ENCODE measurements at places on chromosomes 2 and 18.

GRCh38 chr18:34909637-34910364 lies 131.4 kb upstream of the MAPRE2 start:
- DNase-seq = no peak

DNA sequence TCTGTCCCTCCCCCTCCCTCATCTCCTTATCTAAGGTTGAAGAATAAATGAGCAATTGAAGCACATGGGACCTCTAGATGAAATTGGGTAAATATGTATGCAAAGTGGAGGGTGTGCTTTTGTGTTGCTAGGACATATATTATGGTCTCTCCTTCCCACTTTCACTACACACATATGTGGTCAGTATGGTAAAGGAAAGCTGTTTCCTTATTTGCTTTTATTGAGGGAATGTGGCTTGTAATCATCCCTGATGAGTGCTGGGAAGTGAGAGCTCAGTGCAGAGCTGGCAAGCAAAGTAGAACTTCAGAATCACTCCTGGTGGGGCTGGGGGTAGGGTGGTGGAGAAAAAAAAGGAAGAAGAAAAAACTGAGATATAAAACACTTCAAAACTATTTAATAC lies 189.9 kb upstream of the ATP5MC3 start:
- DNase-seq = no peak

- no peak for DNase-seq
Measured at GRCh38 chr2:64632835-64633819, 20.6 kb downstream of the SERTAD2 start.

DNA sequence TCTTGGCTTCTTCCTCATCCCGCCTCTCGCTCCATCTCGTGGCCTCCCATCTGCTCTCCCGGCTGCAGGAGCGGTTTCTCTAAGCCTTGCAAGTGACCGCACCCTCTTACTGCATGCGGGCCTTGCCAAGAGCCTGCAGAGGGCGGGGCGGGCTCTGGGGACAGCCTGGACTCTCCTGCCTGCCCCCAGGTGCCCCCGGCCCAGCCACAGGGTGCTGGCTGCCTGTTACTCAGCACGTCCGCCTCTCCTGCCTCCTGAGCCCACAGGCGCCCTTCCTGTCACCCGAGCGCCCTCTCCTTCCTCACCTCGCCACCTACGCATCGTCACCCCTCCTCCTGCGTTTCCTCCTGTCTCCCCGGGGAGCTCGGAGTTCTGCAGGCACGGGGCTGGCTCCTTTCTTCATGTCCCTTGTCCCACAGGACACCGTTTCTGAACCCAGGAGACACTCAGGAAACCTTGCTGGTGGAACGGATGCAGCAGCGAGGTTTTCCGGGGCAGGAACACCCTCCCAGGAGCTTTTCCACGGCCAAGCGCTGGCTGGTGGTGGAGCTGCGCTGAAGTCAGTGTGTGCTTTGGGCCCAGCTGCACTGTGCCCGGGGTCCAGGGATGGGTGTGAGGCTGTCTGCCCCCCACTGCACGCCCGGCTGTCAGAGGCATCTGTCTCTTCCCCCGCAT lies 28.5 kb downstream of the HPCAL1 start:
- DNase-seq = no peak

DNA sequence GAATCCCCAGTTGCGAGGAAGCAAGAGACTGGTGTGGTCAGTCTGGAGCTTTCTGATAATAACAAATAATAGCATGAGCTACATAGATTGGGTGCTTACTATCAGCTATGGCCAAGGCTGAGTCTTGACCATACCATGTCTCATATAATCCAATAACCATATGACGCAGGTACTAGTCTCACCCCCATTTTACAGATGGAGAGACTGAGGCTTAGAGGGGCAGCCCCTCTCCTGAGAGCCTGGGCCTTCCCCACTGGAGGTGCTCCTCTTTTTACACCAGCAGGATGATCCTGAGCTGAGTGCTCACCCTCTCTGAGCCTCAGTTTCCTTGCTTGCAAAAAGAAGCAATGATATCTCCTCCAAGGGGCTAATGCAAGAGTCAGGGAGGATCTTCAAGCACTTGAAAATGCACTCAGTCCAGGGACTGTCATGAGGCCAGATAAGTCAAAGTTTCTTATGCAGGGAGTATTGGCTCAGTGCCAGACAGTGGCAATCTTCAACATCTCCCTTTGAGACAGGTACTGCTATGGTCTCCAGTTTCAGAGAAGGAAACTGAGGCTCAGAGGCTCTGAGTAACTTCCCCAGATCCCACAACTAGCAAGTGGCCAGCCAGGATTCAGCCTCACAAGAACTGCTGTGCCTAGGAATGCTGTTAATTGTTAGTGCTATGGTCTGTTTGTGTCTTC lies 149.7 kb downstream of the TFCP2L1 start:
- DNase-seq = no peak

GRCh38 chr2:42513252-42513918 lies 19.6 kb upstream of the KCNG3 start:
- no peak for DNase-seq

DNA sequence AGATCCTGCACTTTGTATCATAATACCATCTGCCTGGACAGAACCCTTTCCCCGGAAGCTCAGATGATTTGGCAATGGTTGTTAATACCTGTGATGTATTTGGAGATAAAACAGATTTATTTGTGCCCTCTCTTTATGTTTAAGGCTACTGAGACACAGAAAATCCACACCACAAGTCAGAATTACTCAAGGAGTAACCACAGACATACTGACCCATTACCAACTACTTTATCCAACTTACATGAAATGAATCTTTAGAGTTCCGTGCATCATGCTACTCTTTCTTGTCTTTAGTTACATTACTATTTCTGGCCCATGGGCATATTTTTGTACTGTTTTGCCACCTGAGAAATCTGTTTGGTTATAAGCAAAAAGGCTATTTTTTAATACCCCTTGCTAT lies 384.0 kb downstream of the STK39 start:
- DNase-seq = no peak

GRCh38 chr2:129187343-129187742 lies 792.1 kb upstream of the RAB6C start:
- DNase-seq = no peak

DNA sequence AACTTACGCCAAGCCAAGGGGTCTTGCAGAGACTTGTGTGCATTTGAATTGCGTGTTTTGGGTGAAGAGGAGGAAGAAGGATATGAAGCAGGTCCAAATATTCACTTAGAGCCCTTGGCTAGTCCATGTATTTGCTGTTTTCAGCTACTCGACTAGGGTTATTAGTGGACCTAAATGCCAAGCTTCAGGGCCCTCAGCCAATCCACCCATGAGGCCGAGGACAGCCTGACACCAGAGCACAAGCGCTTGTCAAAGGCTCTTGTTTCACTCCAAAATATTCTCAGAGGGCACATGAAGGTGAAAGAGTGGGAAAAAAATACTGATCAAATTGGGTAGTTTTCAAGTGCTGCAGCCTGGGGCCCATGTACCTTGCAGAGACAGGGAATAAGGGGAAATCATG lies 174.8 kb upstream of the ACAA2 start:
- no peak for DNase-seq

- DNase-seq = no peak
Measured at GRCh38 chr18:12046046-12046750, 47.4 kb upstream of the ANKRD62 start.

GRCh38 chr2:53473236-53473635 lies 294.4 kb upstream of the CHAC2 start:
- DNase-seq = no peak

DNA sequence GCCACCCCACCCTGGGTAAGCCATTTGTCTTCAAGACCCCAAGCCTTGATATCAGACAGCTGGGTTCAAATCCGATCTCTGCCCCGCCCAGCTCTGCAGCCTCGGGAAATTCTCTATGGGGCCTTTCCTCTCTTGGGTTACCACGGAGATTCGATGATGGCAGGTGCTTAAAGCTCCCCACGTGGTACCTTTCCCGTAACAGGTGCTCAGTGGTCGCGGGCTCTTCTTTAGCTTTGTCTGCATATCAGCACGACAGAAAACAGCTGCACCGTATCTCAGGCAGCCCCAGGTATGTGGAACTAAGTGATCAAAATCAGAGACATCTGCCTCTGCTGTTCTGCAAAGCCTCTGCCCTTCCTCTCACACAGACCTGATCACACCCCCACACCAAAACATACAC lies 37.4 kb downstream of the TTC32 start:
- DNase-seq = no peak
